ENCODE measurements at places on chromosomes 3 and 15.

GRCh38 chr15:27730868-27731267 is 368.2 kb downstream of the OCA2 start:
- no peak for DNase-seq

DNA sequence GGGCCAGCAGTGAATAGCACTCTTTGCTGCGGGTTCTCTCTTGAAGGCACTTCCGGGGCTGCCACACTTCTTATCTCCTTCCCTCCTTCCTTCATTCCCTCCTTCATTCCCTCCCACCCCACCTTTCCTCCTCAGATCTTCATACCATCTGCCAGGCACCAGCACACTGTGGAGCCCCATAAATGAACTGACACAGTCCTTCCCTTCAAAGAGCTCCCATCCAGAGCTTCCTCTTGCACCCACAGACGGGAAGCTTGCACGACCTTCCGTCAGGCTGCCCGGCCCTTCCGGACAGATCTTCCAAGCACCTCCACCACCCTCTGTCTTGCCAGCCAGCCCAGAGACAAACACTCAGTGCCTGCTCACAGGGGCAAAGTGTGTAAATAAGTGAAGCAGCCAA is 65.4 kb upstream of the HERC1 start:
- DNase-seq: no peak

DNA sequence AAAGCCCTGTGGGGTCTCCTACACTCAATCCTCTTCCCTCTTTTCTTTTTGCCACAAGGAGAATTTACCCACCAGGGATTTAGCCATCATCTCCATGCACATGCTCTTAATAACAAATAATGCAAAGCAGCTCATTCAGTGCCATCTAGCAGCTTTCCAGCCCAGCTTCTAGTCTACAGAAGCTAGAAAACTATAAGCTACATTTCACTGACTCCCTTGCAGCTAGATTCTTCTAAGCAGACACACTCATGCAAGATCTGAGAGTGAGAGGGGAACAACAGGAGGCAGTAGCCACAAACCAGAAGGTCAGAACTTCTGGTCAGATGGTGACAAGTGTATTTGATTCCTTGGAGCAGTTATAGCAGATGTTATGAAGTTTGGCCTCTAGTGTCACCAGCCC is 25.5 kb downstream of the OSBPL10 start:
- no peak for DNase-seq

- no peak for DNase-seq
Measured at GRCh38 chr3:31268868-31269267, 263.9 kb upstream of the STT3B start.

DNA sequence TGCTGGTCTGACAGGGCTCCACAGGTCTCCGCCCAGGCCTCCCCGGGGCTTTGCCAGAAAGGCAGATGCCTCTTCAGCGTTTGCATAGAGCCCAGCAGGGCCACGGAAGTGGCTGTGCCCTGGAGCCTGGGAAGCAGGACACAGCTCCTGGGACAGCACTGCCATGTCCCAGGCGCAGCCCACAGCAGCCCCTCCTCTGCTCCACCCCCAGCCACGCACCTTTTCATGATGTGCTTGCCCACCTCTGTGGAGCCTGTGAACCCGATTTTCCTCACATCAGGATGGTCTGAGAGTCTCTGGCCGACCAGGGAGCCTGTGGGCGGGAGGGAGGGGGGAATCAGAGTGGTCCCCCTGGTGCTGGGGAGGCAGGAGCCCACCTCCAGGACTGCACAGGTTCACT is 33.9 kb upstream of the SLC41A3 start:
- DNase-seq: no peak

- DNase-seq: no peak
Measured at GRCh38 chr15:67543348-67543718, 830 bp downstream of the MAP2K5 start.

DNA sequence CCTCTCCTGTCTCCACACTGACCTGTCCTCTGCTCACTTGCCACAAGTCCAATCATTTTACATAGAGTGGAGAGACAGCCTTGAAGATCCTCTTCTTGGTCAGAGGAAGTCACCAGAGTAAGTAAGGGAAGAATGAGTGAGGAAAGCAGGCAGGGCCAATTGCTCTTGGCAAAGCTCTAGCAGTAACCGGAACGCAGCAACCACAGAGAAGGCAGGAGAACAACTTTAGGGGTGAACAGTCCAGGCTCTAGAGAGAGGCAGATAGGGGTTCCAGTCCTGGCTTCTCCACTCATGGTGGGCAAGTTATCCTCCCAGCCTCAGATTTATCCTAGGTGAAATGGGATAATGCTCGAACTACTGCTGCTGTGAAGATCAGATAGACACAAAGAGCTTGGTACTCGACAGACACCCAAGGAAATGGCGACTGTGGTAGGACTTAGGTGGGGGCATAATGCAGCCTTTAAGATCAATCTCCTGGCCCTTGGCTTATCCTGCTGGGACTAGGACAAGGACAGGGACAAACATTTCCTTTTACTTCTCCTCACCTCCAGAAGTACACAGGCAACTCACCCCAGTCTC is 1.2 kb upstream of the ADAMTSL3 start:
- no peak for DNase-seq

GRCh38 chr15:41894791-41895463 is 1.1 kb upstream of the SPTBN5 start:
- peak; percentile 81 for DNase-seq

Data from activated CD4-positive, alpha-beta T cell treated with anti-CD3 and anti-CD28 coated beads, Interleukin-2, amount 50 U/mL, for 16 hours (primary cell).